B cell (primary cell): ENCODE measurements at places on chromosomes 3 and 15.

- DNase-seq = peak; percentile 81
Measured at GRCh38 chr3:197906023-197906849, 43.8 kb upstream of the RPL35A start.

- no peak for DNase-seq
Measured at GRCh38 chr15:96053781-96054428, 276.6 kb upstream of the NR2F2 start.

- DNase-seq = no peak
Measured at GRCh38 chr3:61146010-61146890, 105.0 kb downstream of the FHIT start.

- no peak for DNase-seq
Measured at GRCh38 chr3:117281371-117281770, 571.8 kb downstream of the TUSC7 start.

DNA sequence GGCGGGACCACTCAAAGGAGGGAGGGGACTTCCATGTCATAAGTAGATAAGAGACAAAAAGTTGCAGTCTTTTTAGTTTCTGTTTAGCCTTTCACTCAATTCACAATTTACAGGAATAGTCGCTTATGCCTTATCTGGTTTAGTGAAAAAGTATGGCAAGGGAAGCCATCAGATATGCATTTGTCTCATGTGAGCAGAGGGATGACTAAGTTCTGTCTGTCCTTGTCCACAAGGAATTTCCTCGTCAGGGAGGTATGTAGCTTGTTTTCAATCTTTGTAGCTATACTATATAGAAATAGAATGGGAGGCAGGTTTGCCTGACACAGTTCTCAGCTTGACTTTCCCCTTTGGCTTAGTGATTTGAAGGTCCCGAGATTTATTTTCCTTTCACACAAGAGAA, 882.8 kb downstream of the NAALADL2 start:
- no peak for DNase-seq

- peak; percentile 43 for DNase-seq
Measured at GRCh38 chr3:16319307-16319706, 54.3 kb downstream of the OXNAD1 start.

DNA sequence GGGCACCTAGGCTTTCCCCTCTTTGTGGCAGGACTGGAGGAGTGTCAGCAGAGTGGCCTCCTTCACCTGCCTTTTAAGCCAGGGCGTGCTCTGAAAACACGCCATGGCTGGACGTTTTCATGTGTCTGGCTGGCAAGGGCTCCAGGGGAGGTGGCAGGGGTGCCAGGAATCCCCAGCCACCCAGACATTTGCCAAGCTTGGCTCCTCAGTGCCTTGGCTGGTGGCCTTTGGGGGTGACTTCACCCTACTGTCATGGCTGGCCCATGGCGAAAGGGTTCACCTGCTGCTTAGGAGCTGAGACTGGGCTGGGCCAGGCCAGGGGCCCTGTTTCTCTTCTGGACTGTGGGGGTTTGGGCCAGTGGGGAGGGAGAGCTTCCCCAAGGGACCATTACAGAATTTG, 17.6 kb downstream of the KLF13 start:
- DNase-seq = no peak

DNA sequence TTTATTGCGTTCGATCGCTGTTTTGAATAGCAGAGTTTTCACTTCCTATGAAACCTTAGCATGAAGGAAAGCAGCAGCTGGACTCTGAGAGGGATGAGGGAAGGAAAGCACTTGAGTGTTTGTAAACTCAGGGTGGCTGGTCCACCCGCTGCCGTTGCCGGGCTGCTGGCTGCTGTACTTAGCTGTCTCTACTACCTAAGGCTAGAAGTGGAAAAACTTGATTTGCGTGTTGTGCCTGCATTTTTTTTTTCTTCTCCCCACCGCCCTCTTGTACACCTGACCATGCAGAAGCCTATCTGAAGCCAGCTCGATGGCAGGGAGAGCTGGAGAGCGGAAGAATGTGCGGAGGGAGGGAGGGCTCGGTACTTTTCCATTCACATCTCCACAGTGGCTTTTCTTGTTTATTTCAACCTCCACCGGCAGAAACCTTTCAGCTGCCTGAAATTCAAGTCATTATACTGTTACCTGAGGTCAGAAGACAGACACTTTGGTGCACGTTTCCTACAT, 4.8 kb upstream of the BCL6 start:
- DNase-seq = peak; percentile 39

DNA sequence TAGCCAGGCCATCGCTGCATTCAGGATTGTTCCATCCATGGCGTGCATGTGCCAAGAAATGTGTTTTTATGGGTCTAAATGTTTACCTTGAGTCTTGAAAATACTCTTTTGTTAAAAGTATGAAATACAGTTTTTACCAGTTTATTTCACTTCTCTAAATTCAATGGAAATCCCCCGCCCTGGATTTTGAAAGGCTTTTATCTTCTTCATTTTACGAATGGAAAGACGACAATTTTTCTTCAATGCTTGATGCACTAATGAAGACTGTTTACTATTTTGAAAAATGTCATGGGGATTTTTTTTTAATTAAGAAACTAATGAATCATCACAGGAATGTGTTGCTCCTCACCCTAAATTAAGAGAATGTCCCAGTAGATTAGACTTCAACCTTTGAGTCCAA, 83.5 kb downstream of the FAM81A start:
- DNase-seq = peak; percentile 66

GRCh38 chr3:128504533-128504915, 11.5 kb upstream of the GATA2 start:
- DNase-seq = no peak

DNA sequence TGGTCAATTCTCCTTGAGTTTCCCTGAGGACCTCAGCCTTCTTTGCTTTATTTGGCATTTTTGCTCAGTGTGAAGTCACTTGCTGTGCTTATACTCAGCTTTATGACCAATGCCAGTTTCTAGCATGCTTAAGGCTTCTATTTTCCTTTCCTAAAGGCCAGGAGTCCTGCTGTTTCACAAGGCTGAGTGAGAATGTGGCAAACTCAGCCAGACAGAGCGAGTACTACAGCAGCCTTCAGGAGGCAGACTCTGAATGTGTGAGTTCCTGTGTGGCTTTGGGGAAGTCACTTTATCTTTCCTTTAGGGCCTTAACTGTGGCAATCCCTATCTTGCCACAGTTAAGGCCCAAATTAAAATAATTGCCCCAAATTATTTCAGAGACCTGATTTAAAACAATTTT, 213.2 kb upstream of the MRPL3 start:
- DNase-seq = no peak

DNA sequence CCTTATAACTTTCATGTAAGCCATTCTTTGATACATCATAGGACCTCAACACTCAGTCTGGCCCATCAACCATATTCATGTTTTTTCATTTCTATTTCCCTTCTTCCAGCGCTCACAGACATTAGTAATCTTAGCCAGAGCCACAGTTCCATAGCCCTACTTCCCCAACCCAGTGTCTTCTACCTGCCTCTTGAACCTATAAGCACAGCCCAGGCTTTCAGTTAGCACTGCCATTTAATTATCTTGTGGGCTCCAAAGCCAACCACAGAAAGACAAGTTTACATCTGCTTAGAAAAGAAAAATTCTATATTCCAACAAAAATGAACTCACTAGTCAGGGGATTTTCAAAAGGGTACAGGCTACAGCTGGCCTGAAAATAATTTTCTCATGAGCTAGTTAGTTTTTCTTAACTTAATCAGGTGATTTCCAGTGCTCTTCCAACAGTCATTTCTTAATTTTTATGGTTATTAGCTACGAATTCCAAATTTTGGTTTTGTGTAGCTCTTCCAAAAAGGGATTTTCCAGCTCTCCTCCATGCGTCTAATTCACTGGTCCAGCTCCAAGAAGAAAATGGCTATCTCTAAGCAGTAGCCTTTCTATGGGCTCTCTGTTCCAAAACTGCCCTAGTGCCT, 13.7 kb downstream of the CD200 start:
- DNase-seq = no peak

DNA sequence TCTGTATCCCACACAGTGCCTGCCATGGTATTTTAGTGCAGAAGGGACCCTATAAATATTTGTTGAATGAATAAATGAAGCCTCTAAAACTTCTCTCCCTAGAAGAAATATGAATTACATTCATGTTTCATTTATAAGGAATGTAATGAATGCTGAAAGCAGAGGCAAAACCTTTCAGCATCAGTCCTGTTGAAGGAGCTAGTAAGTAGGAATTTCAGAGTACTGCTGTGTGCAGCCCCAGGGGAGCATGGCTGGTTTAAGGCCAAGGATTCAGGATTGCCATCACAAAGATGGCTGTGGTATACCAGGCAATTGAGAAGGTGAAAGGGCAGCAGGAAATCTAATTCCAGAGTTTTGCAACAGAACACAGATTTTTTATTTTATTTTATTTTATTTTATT, 1131.4 kb downstream of the IGSF11 start:
- DNase-seq = no peak

DNA sequence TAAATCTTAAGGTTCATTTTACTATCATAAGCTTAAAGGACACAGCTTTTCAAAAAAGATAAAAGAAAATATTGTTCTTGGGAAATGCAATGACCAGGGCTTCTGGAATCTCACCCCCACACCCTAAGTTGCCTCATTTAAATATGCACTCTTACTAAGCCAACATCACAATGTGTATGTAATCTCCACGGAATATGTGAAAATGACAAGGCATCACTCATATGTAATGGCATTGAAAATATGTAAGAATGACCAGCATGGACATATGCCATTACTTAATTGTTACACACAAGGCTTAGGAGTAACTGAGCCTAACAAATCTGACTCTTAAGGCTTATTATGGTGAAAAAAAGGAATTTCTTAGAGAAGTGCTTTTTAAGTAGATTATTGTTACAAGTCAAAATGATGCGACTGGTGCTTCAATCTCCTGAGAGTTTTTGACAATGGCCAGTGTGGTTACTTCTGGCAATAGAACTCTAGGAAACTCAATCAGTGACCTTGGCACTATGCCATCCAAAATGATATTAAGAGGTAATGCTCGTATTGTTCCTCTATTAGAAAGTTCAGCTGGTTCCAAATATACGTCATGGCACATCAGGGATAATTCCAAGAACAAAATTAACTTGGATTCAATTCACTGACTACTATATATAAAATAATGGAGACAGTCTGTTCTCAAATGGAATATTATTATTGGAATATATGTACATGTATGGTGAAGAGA, 290.0 kb upstream of the PLSCR5 start:
- no peak for DNase-seq

- no peak for DNase-seq
Measured at GRCh38 chr3:126351086-126351770, 6.0 kb downstream of the KLF15 start.

DNA sequence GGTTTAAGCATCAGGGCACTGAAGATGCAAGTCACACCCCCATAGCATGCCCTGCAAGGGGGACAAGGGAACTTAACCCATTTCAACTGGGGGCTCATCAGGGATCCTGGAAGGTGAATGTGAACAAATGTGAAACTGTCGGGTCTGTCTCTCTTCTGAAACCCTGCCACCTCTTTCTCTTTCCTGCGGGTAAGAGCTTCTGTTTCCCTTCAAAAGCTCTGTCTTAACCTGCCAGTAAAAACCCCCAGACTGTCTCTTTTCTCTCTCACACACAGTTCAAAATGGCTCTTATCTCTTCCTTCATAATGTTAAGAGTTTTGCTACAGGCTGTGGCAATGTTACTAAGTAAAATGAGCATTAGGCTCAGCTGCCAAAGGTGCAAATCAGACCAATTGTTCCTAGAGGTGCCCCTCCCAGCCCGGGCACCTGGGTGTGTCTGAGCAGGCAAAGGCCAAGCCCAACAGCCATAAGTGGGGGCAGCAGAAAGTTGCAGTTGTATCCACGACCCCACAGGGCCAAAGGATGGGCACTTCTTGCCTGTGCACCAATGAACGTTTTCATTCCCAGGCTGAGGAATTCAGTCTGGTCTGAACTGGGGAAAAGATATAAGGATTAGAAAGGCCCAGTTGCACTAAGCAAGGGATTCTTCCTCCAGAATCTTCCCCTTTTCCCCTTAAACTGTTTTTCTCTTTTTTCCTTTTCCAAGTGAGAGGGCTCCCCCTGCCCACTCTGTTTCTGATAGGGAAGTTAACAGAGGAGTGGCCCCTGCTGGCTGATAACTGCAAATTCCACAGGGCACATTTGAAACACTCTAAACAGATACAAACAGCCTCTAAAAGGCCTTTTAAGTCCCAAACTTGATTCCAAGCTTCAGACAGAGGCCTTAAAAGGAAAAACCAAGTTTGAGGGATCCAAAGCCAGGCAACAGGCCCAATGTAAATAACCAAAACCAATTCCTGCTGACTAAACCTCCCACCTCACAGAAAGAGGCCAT, 113.8 kb upstream of the EPHA6 start:
- no peak for DNase-seq

DNA sequence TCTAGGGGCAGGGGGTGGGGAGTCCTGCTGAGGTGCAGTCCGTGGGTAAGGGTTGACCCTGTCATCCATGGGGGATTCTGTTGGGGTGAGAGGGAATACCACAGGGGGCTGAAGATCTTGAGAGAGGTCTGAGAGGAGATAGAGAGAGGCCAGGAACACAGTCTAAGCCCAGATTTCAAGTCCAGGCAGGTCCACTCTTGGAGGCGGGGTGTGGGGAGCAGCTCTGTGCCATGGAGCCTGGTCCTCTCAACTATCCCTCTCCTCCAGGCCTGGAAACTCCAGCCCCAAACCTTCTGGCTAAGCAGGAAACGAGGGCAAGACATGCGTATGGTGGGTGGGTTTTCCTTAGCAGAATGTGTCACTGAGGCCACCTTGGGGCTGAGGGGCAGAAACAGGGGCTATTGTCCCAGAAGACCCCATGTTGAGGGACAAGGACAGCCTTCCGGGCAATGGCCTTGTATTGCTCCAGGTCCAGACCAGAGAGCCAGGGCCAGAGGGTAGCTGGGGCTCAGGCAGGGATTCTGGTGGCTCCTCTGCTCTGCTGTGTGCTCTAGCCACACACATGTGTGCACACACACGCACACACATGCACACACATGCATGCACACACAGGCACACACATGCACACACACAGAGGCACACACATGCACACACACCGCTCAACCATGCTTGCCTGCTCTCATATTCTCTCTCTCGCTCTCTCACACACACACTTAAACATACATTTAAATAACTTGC, 48.6 kb upstream of the MAGEF1 start:
- DNase-seq = no peak

DNA sequence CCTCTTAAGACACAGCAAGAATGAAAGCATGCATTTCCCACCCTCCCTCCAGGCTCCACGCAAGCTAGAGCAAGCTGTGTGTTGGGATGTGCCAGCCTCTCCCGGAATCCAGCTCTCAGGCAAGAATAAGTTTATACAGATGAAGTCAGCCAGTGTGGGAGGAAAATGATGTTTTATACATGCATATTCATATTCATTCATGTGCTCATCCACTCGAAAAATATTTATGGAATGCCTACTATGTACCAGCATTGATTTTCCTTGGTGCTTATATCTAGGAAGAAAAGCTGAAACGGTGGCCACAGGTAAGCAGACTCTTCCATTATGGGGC, 62.7 kb downstream of the KLHL6 start:
- no peak for DNase-seq

DNA sequence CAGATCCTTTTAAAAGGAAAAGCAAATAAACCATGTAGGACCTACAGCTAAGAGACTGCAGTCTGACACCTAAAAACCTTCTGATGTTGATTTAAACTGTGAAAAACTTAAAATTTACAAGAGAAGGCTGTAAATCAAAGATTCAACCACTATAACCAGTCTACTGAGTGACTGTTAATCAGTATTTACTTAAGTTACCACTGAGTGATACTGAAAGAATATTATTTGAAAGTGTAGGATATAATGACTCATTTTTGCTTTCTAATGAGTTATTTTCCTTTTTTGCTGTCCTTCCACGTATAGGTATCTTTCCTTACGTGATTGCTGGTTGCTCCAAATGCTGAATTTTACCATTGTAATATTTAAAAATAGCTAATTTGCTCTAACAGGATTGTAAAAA, 44.6 kb downstream of the RFX7 start:
- no peak for DNase-seq

GRCh38 chr15:88603885-88604284, 17.3 kb upstream of the AEN start:
- no peak for DNase-seq
